Fibroblast of the conjunctiva (primary cell): ENCODE measurements at places on chromosomes 6 and 20.

DNA sequence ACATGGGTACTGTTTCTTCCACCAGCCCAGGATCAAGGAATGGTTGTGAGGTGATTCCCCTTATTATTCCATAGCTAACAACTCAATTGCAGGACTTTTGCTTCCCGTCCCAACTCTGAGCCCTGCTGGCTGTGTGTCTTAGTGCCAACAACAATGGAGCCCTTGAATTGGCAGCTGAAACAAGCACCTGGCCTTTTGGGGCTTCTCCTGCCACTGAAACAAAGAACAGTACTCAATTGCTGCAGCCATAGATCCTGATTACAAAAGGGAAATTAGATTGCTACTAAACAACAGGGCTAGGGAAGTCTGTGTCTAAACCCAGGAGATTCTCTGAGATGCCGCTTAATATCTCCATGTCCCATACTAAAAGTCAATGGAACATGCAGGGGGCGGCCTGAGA is 61.3 kb upstream of the CARMIL1 start:
- DNase-seq, result no peak

- DNase-seq, result no peak
Measured at GRCh38 chr20:16607364-16608276, 34.4 kb upstream of the KIF16B start.

GRCh38 chr6:150347845-150348244 is 21.0 kb upstream of the IYD start:
- no peak for DNase-seq

DNA sequence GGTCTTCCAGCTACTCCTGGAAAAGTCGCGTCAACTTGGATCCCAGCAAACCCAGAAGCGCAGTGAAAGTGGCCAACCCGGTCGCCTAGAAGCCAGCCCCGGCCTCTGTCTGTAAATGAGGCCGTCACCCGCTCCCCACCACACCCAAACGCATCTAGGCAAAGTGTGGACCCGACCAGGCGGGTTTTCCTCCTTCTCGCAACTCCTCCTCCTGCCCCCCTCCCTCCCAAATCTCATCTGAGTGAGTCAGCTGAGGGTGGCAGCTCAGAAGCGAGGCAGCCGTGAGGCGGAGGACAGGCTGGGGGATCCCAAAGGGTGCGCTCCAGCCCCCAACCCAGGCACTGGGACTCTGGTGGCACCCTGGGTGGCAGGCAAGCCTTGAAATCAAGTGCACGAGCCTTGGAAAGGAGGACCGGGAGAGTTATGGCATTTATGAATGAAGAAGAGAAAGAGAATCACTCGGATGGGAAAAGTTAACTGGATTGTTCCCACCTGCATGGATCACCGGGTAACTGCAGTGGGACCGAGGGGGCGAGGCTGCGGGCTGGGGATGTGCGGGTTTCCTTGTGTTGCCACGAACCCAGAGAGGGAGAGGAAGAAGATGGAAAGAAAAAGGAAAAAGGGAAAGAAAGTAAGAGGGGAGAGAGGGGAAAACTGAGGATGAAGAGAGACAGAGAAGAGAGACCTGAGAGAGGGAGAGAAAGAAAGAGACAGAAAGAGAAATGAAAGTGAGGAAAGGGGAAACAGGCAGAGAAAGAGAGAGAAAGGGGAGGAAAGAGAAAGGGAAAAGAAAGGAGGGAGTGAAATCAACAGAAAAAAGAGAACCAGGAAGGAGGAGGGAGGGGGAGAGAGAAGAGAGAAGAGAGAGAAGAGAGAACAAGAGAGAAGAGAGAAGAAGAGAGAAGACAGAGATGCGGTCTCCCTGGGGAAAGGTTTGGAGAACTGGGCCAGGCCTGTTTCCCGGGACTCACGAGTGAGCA is at the start of gene APCDD1L:
Gene APCDD1L (minus strand): TSS at position 167 of the 980 bp plus-strand sequence. CDS start 692 bp downstream, outside the sequence.
- DNase-seq, result peak; percentile 30

- peak; percentile 51 for DNase-seq
Measured at GRCh38 chr6:36360241-36361054, 23.8 kb upstream of the BNIP5 start.

DNA sequence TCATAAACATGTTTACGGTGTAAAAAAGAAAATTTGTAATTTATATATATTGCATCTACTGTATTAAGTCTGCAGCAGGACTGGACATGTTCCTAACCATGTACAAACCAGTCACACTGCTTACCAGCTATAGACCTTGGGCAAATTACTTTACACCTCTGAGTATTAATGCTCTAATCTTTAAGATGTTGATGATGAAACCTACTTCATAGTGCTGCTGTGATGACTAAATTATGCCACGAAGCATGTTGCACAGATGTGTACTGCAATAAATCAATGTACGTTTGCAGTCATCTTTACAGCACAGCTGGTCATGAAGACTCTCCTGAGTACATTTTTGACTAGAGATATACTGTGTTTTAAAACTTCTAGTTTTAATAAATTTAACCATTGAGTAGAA is 42.6 kb downstream of the PRKN start:
- DNase-seq, result no peak

DNA sequence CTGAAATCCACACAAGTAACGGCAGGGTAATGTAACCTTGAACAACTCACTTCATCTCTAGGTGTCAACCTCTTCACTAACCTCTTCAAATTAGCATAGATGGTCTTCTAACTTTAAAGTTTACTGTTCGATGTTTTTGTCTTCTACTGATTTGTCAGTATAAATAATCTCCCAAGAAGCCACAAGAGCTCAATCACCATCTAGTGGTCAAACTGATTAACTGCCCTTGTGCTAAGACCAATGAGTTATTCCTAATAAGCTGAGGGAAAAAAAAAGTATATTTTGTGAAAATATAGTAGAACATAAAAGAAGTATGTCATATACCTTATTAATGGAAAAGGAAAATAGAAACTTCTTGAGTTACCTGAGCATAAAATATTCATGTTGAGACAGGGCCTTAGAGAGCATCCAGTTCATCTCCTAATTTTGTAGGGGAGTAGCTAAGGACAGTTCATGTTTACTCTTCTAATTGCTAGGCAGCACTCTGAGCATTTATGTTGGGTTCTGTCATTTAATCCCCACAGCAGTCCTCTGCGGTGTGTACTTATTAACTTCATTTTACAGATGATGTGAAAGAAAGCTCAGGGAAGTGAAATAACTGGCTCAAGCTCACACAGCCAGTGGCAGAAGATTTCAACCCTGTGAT is 317.1 kb downstream of the ESR1 start:
- DNase-seq, result peak; percentile 68

DNA sequence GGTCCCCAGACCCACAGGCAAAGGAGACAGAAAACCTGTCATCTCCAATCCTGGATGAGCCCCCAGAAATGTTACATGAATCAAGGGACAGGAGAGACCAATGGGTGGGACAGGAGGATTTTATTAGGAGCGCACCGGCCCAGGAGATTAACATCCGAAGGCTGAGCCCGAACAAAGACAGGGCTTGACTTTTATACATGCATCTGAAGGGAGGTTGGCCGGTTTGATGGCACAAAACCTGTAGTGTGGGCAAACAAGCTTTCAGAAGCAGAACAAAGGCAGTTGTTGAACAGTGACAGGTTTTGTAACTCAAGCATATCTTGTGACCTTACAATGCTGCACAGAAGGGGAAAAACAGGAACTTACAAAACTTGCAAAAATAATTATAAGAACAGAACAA is 83.9 kb upstream of the GPR6 start:
- DNase-seq, result no peak

GRCh38 chr6:24768361-24768760 is 6.4 kb upstream of the GMNN start:
- DNase-seq, result no peak

DNA sequence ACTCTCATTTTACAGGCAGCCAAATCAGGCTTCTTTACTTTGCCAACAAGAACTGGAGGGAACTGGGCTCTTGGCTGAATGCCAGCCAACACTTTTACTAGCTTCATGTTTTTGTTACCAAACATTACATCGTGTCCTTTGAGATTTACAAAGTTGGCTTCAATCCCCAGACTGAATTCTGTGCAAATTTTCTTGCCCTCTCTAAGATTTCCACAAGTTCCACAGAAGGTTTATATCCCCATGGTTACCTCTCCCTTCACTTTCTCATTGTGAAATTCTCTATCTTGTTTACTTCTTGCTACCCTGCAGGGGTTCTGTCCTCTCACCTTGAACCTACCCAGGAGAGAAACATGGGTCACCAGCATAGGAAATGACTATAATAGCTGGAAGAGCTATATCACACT is 37.6 kb upstream of the PLCB1 start:
- peak; percentile 90 for DNase-seq

- peak; percentile 72 for DNase-seq
Measured at GRCh38 chr6:55953335-55953734, 77.9 kb upstream of the BMP5 start.

GRCh38 chr20:56371977-56372376 is 13.2 kb downstream of the FAM210B start:
- no peak for DNase-seq

DNA sequence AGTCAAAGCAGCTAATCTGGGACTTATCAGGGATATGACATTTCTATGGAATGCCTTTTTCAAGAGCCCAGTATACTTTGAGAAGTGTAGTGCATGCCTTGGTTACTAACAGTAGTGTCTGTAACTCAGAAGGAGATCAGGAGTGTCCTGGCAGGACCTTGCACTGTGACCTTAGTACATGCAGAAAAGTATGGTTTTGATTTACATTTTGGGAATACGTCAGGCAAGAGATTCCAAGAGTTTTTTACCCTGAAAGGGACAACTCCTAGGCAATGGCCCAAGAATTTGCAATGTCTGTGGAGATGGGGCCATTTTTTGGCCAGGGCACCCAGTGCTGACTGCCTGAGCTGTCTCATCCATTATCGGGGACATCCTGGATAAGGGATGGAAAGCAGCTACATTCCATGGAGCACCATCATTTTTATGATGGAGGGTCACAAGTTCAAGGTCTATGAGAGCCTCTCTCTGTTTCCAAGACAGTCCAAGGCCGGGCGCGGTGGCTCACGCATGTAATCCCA is 80.2 kb downstream of the FAM50B start:
- peak; percentile 70 for DNase-seq

DNA sequence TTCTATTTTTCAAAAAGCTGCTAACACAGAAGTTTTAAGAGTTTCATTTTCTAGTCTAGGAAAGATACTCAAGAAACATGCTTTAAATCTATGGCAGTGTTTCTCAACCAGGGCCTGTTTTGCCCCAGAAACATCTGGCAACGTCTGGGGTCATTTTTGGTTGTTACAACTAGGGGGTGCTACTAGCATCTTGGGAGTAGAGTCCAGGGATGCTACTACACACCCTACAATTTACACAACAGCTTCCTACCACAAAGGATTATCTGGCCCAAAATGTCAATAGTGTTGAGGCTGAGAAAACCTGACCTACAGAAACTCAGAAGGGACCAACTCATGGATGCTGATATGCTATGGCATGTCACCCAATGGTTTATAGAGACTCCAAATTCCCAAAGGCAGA is 24.4 kb downstream of the SERAC1 start:
- DNase-seq, result no peak

GRCh38 chr6:83309344-83309743 is 116.2 kb downstream of the RWDD2A start:
- DNase-seq, result no peak

DNA sequence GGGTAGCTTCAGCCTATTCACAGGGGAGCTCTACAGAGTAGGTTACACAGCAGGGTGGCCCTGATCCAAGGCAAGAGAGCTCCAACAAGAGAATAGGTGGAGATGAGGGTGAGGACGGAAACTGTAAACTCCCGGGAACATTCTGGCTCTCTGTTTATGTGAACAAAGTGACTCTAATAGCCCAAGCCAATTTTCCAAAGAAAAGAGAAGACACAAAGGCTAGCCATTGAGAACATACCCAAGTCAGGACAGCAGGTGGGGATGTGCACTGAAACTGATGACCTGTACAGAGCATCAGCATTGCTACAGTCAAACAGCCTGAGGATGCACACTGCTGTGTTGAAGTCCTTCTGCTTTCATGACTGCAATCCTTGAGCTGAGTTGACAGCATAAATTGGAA is 136.0 kb upstream of the TOP1 start:
- DNase-seq, result no peak

GRCh38 chr6:113668641-113669408 is 188.3 kb upstream of the MARCKS start:
- DNase-seq, result no peak

- no peak for DNase-seq
Measured at GRCh38 chr6:27065183-27065582, 182.3 kb upstream of the PRSS16 start.

DNA sequence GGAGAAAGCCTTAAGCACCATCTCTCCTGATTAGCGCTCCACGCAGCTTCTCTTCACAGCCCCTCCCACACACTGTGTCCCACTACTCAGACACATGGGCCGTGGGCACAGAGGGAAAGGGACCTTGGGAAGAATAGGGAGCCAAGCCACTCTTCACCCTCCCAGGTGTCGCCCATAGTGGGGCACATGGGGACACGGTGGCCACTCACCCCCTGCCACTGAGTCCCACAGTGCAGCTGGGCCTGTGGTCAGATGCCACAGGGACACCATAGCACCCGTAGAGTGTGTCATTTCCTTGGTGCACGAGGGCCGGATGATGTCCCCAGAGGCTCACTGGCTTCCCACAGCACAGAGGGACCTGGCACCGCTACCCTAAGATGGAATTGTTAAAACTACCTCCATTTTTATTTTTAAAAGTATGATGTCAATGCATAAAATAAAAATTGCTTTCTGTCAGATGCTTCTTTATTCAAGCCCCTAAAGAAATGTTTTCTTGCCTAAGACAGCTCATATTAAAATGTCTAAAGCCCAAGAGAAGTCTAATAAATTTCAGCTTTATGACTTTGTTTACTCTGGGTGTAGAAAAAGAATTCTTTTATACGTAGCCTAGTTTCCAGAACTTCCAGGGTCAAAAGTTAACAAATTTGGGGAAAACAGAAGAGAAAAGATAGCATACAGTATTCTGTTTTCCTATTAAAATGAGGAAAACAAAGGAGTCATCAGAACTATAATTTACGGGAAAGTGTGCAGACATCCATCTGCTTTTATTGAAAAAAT is 191.0 kb upstream of the SNX9 start:
- no peak for DNase-seq

DNA sequence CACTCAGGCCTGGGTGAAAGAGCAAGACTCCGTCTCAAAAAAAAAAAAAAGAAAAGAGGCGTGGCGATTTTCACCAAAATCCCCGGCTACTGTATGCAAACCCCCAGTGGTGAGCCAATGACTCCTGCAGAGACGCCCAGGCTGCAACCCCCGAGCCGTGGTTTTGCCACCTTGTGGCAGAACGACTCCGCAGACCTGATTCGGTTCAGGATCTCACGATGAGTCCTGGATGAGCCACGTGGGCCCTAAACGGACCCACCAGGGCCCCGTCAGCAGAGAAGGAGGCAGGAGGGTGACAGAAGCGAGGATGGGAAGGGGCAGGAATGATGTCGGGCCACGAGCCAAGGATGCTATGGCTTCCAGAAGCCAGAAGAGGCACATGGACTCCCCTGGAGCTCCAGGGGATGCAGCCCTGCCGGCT is 42.5 kb downstream of the SLC2A4RG start:
- no peak for DNase-seq

- DNase-seq, result no peak
Measured at GRCh38 chr6:170177772-170178560, 112.9 kb downstream of the DLL1 start.

DNA sequence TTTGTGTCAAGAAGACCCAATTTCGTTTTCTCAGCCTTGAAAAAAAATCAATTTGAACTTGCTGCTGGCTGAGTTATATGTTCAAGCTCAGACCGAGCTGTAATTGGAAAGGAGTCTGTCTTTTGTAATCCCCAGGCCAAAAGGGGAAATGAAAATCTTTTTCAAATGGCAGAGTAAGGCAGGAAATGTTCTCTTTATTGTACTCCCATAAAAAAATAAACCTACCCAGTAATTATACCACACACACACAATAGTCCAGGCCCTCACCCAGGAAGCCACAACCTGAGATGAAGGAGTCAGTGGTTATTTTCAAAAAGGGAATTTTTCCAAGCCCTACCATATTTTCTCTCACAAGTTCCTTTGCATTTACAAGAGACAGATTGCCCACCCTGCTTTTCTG is 45.3 kb downstream of the CLIC5 start:
- no peak for DNase-seq
